SK-N-DZ (cell line): ENCODE measurements at places on chromosomes 11 and 22.

GRCh38 chr22:27671413-27671935, 130.1 kb downstream of the MN1 start:
- DNase-seq, result no peak

DNA sequence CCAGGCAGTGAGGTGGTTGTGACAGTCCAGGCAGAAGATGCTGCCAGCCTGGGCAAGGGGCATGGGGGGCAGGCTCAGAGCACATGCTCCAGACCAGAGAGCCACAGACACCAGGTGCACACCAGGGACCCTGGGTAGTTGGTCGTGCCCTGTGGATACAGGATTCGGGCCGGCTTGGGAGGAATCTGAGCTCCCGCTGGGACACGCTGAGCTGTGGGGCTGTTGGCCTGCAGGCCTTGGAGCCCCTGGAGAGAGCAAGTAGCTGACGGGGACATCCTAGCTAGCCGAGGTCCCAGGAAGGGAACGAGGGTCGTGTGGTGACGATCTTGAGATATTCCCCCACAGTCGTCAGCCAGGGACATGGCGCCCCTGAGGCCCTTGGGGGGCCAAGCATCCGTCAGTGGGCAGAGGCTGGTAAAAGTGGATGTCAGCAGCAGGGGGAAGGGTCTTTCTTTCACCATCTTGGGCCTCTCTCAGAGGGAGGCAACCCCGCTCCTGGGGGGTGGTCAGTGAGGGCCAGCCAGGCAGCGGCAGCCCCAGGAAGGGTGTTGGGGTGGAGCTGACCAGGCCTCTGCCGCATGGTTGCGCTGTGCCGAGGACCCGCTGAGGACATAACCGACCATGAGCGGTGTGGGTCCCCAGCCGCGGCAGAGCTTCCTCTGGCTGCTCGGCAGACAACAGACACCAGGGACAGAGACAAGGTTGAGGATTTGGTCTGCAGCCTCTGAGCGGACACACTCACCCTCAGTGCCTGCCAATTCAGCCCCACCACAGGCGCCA, 44.0 kb downstream of the CDKN1C start:
- no peak for DNase-seq

DNA sequence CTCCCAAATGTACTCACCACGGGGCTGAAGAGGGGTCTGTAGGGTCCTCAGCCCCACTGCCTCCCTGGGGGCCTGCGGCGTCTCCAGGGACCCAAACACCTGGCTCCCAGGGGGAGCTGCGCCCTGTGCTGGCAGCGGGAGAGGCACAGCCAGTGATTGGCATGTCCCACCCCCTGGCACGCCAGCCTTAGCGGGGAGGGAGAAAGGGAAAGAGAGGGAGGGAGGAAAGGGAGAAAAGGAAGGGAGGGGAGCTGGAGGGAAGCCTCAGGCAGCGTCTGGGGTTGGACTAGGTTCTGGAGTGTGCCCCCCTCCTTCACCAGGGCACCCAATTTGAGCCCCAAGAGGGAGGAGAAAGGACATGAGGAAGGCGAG, at the start of gene CHRM1:
CHRM1 (minus strand) TSS at position 163 of the 372 bp plus-strand sequence. CDS start 10,263 bp downstream, outside the sequence.
- DNase-seq, result no peak

DNA sequence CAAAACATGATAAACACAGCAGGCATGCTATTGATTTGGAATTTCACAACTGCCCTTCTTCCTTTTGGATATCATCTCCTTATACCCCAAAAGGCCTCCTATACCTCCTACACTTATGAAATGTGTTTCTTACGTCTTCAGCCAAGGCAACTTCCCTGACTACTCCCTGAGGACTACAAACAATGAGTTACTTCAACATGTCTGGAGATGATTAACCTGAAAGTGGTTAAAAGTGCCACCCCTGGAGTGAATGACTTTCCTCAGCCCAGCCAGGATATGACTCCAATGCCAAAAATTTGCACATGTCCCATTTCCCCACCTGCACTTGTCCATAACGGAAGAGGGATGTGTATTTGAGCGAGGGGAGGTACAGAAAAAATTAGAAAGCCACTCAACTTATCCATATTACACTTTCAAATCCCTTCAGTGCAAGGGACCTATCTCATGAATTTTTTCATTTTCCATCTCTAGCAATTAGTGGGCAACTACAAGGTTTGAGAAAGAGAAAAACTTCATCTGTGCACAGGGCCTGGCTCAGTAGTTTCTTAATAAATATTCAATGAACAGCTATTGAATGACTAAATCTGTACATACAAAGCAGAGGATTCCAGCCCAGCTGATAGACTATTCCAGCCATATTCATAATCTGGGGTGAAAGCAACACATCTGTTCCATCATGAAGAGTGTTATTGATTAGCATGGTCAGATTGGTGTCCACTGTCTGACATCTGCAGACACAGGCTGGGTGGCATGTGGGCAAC, 36.8 kb downstream of the KIRREL3 start:
- DNase-seq, result no peak

GRCh38 chr11:121543836-121544380, 91.1 kb upstream of the SORL1-AS1 start:
- DNase-seq, result no peak

DNA sequence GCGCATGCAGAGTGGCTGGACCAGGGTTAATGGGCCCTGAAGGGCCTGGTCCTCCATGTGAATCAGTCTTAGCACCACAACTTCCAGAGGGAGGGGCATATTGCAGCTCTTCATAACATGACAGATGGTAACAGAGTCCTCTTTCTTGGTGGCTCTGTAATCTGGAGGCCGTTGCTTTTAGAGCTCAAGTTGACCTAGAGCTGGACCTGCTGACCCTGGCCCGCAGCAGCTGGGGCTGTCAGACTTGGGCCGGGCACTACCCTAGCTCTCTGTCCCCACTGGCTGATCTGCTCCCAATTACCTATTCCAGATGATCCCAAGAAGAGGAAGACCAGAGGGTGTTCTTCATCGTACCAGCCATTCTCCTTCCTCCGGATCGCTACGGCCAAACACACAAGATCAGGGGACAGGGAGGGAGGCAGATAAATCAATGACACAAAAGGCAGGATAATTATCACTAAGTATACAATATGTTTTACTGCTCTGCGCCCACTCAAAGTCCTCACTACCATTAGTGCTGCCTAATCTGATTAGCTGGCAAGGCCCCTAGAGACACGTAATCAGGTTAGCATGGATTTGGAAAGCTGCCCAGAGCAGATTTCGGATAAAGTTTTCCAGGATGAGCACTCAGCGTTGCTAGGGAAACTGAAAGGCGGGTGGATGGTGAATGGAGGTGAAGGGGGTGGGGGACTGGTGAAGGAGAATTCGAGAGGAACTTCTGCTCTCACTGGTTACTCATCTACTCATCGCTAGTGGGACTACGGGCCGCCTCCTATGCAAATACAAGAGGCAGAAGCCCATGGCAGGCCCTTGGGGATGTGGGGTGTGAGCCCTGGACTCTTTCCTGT, 64.5 kb upstream of the PHOX2A start:
- DNase-seq, result peak; percentile 100

DNA sequence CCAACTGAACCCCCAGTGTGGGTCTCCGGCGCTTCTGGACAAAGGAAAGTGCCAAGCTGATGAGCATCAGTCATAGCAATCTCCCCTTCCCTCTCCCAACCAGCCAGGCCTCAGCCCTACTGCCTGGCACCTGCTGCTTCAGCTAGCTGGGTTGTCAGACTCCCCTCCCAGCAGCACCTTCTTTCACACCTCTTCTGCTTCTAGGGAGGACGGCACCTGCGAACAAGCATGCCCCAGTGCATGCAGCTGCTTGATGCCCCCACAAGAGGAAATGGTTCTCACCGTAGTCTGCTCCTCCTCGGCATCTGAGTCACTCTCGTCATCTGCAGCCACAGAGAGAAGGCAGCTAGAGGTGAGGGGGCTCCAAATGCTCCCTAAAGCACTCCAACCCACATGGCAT, 25.4 kb downstream of the THOC5 start:
- no peak for DNase-seq

DNA sequence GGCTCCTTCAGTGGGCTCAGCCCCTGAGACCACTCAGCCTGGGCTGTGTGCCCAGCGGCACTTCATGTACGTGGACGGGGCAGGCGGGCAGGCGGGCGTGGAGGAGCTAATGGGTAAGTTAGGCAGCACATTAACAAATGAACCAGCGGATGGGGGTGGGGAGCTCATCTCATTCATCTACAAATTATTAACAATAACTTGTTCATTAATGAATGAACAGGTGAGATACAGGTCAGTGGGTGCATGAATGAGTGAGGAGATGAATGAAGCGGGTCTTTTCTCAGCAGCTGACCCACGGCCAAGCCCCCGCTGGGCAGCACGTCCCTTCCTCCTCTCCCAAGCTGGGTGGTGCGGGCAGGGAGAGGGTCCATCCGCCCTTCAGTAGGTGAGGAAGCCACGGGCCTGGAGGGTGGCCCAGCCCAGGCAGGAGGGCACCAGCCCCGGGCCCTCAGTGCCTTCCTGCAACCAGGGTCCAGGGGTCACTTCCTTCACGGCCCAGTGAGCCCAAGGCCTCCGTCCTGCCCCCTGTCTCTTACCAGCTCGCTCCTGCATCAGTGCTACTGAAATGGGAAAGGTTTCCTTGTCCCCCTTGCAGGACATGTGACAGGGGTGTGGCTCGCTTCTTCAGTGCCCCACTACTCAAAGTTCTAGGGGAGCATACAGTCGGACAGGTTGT, 60.5 kb upstream of the KCNQ1OT1 start:
- no peak for DNase-seq

DNA sequence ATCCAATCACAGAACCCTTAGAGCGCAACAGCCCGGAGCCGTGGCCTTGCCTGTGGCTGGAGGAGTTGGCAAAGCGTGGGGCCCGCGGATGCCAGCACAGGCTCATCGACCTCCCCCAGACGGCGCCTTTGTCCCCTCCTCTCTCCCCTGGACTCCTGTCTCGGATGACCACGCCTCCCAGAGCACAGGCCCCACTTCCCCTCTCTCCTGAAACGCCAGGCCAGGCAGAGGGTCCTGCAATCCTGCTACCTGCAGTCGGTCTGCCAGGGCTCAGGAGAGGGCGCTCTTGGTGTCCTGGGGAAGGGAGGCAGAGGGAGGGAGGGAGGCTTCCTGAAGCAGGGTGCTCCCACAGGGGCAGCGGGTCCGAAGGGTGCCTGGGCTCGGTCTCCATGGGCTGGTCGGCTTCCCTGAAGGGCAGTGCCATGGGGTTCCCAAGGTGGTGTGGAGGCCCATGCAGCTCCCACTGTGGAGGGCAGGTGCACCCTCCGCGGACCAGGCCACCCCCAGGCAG, 16.6 kb upstream of the TTLL12 start:
- no peak for DNase-seq

GRCh38 chr22:17172029-17172833, 13.2 kb upstream of the HDHD5 start:
- no peak for DNase-seq

DNA sequence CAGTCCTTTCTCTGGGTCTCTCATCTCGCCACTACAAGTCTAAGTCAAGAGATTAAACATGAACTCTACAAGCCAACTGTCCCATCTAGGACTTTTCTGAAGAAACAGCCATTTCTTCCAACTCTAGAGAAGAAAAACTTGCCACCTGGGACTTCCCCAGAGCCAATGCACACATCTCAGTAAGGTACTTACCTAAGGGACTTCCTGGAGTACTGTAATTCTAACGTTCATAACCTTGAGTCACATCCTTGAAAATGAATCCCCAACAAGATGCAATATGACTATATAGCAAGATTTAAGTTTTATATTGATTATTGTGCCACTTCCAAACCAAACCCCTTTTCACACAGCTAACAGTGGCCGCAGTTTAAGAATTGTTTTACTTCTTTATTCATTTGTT, 11.9 kb upstream of the ISX start:
- DNase-seq, result no peak

GRCh38 chr22:31001124-31001770, 32.2 kb downstream of the TUG1 start:
- no peak for DNase-seq

DNA sequence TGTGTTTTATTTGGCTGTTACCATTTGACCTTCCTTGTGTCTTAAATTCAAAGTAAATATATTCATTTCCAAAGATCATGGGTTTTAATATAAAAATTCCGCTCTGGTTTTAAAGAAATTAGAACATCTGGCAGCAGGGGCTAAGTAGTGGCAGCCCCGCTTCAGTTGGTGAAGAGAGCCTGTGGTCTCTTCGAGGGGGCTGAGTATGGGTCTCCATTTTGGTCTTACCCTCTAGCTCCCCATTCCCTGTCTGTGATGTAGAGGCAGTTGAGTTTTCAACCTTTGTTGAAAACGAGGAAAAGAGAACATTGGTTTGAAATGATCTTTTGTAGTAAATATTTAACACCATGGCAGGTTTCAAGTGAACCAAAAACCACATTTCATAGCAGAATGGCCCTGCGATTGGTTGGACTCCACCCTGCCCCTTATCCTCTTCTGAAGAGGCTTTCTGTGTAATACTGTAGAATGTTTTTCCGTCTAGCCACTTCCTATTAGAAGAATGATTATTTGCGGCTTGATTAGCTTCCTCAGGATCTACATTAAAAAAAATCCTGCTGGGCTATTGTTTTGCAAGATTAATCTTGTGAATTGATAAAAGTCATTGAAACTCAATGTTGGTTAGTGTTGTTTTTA, 17.7 kb downstream of the APLP2 start:
- no peak for DNase-seq

- DNase-seq, result no peak
These were observed 24.8 kb downstream of the ENTHD1 start for GRCh38 chr22:39868741-39869140.

DNA sequence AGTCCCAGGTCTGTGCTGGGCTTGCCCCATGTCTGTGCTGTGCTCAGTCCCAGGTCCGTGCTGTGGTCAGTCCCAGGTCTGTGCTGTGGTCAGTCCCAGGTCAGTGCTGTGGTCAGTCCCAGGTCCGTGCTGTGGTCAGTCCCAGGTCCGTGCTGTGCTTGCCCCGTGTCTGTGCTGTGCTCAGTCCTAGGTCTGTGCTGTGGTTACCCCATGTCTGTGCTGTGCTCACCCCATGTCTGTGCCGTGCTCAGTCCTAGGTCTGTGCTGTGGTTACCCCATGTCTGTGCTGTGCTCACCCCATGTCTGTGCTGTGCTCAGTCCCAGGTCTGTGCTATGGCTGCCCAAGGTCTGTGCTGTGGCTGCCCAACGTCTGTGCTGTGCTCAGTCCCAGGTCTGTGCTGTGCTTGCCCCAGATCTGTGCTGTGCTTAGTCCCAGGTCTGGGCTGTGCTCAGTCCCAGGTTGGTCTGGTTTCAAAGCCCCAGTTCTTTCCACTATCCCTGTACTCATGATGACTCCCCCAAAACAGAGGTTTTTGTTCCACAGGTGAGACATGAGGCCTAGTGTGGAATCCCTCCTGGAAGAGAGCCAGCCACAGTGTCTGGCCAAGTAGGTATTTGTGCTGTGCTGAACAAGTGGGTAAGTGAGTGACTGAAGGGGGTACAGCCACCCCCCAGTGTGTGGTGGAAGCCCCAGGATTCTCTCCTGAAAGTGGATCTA, 34.8 kb downstream of the IRAG1 start:
- DNase-seq, result no peak

GRCh38 chr22:29816539-29816938, 21.5 kb downstream of the ASCC2 start:
- no peak for DNase-seq

GRCh38 chr22:21685164-21685513, 19.3 kb downstream of the PPIL2 start:
- DNase-seq, result no peak
